Kidney capillary endothelial cell (primary cell): ENCODE measurements at places on chromosomes 2 and 18.

DNA sequence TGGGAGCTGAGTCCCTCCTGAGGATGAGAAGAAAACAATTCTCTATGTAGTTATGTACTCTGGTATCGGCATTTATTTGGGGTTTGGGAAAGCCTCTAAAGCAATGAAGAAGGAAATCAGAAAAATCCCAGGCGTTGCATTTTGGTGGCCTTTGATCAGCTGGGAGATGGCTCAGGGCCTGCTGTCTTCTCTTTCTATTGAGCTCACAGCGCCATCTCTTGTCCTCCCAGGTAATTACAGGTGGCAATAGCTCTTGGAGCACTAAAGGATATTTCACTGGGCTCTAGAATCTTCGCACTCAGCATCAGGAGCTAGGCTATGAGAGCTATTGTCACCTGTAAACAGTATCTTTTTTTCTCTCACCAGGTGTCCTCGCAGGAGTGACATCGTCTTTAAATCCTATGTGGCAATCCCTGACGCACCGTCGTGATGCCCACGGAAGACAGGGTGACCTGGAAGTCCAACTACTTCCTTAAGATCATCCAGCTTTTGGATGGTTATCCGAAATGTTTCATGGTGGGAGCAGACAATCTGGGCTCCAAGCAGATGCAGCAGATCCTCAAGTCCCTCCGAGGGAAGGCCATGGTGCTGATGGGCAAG lies 76.1 kb upstream of the PMAIP1 start:
- DNase-seq: peak; percentile 66

DNA sequence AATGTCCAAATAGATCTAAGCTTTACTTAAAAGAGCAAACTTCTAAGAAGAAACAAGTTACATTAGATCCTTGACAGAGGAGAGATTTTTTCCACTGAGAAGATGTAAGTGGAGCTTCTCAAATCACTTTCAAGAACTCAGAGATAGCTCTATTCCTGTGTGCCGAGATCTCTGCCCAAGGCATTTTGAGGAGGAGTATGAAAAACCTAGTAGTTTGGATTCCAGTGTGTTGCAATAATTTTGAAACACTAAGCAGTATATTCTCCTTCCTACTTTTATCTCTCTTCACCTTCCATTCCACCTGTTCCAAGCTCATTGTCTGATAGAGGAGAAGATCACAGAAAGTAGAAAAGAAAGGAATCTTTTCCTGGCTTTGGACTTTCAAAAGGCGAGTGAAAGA lies 192.0 kb upstream of the TANK start:
- DNase-seq: no peak

GRCh38 chr2:65525616-65526231 lies 93.3 kb upstream of the SPRED2 start:
- DNase-seq: no peak

DNA sequence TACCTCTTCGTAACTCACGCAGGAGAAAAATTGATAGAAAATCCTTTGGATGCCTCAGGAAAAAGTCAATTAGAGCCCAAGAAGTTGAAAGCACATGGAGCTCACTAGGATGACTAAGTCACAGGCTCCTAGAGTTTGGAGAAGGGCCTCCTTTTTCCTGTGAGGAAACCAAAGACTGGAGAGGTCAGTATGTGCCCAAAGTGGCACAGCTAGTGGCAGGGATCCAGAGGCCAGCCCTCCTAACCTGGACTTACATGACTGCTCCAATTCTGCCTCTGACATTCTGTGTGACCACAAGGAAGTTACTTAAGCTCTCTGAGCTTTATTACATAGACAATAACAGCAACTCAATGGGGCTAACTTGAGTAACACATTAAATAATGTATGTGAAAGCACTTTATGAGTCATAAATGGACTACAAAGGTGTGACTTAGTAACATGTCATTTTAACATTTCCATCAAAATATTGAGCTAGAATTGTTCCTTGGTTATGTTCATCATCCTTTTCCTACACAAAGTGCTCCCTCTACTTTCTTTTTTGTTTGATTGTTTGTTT lies 91.6 kb downstream of the DHRS9 start:
- DNase-seq: no peak

DNA sequence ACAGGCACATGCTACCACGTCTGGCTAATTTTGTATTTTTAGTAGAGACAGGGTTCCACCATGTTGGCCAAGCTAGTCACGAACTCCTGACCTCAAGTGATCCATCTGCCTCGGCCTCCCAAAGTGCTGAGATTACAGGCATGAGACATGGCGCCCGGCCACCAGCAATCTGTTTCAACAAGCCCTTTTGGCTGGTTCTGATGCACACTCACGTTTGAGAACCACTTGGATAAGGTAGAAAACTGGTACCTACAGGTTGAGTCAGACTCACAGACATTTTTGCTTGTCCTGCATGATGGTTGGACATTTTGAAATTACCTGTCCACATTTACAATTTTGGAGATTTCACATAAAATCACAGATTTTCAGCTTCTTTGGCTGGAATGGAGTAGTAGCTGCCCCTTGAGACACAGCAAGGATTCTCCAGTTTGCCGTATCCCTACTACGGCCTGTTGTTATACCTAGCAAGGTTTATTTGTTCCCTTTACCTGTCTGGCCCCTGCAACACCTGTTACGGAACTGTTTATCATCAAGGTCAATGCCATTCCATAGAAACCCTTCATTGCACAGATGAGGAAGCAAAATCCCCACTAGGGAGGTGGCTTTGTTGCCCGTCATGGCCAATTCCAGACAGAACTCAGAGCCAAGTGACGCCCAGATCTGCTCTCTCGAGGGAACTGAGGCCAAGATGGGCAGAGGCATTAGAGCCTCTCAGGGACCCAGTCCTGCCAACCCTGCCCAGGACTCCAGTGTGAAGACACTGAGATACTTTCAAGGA lies 31.4 kb upstream of the IGFBP2 start:
- no peak for DNase-seq

DNA sequence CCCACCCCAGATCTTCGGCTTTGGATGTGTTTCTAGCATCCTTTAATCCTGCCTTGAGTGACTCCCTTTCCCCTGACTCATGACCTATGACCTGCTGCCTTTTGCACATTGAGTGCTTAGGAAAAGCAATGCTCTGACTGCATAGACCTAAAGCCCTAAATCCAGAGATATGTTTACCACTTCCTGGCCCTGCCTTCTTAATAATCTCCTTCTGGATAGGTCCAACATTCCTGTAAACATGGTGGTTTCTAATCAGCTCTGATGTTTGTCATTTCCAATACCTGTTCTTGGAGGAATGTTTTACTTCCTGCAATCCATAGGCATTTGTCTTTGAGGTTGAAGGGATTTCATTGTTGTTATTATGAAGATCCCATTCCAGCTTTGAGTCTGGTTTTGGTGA lies 2.3 kb downstream of the SLC3A1 start:
- no peak for DNase-seq

DNA sequence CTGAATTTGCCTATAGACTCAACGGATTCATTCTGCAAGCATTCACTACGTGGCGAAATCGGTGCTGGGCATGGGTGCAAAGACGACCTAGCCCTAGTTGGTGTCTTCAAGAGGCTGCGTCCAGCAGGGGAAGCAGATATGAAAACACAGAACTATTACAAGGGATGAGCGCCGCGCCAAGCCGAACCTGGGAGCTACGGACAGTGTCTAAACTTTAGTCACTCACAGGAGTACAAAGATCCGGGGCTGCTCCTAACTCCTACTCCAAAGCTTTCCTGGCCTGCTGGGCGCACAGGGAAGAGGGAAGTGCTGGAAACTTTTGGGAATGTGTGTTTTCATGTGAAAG lies 732 bp upstream of the ANXA4 start:
- peak; percentile 37 for DNase-seq
